ENCODE measurements at places on chromosomes 2 and 18.

- H3K36me3 ChIP-seq = peaks cover 5% of the 10 kb centered on the region
- no peak for DNase-seq
- no peak overlapping the region for H3K4me3 ChIP-seq
- H3K27ac ChIP-seq = no peak overlapping the region
Measured at GRCh38 chr18:62944454-62944853, 229.1 kb downstream of the PHLPP1 start.

DNA sequence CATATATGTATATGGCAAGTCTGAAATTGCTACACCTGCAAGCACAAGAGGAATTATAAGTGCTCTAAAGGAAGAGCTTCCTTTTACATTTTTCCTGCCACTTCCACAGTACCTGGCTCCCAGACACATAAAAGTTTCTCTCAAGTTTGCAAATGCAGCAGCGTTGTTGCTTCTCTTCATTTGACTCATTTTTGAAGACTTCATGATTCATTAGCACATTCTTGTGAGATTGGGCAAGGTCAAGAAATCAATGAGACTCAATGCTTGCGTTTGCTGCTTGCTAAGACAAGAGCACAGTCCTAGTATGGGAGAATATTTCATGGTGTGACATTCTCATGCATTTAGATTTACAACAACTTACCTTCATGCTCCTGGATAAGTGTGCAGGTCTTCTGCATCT, 42.6 kb upstream of the PDCL3 start:
- H3K4me3 ChIP-seq = no peak overlapping the region
- H3K27me3 ChIP-seq = peaks cover 13% of the 10 kb centered on the region
- DNase-seq = no peak
- H3K27ac ChIP-seq = no peak overlapping the region

DNA sequence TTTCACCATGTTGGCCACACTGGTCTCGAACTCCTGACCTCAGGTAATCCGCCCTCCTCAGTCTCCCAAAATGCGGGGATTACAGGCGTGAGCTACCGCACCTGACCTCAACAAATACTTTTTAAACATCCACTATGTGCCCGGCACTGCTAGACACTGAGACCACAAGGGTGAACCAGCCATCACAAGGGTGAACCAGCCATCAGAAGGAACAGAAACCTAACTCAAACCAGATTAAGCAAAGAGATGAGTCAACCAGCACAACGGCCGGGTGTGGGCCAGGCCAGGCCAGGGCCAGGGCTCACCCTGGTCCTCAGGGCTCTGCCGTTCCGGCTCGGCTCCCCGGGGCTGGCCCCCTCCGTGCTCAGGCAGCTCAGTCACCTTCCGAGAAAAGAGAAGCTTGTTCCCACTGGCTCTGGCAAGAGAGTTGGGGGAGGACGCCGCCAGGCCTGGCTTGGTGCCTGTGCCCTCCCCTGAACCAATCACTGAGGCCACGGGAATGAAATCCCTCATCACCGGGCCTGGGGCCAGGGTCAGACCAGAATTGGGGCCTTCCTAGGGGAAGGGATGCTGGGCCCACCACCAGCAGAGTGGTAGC, 4.4 kb downstream of the TEX44 start:
- H3K27ac ChIP-seq = no peak overlapping the region
- no peak for DNase-seq
- no peaks in the 10 kb centered on the region for H3K27me3 ChIP-seq
- H3K4me1 ChIP-seq = peaks cover 4% of the 10 kb centered on the region
- peaks cover 3% of the 10 kb centered on the region for H3K36me3 ChIP-seq
- no peak overlapping the region for H3K4me3 ChIP-seq

GRCh38 chr2:67792191-67792590, 270.6 kb downstream of the C1D start:
- H3K36me3 ChIP-seq = no peaks in the 10 kb centered on the region
- H3K4me3 ChIP-seq = no peak overlapping the region
- no peaks in the 10 kb centered on the region for H3K4me1 ChIP-seq
- H3K27ac ChIP-seq = no peak overlapping the region

GRCh38 chr2:68746408-68746807, 11.8 kb downstream of the ARHGAP25 start:
- peak overlapping the region; percentile 85 for H3K27ac ChIP-seq
- H3K27me3 ChIP-seq = no peaks in the 10 kb centered on the region
- H3K36me3 ChIP-seq = peaks cover 31% of the 10 kb centered on the region
- H3K4me3 ChIP-seq = no peak overlapping the region

- no peak for DNase-seq
- peaks cover 52% of the 10 kb centered on the region for H3K36me3 ChIP-seq
- peaks cover 63% of the 10 kb centered on the region for H3K4me1 ChIP-seq
- no peak overlapping the region for H3K27ac ChIP-seq
Measured at GRCh38 chr2:173955004-173955403, 10.2 kb downstream of the SP3 start.

DNA sequence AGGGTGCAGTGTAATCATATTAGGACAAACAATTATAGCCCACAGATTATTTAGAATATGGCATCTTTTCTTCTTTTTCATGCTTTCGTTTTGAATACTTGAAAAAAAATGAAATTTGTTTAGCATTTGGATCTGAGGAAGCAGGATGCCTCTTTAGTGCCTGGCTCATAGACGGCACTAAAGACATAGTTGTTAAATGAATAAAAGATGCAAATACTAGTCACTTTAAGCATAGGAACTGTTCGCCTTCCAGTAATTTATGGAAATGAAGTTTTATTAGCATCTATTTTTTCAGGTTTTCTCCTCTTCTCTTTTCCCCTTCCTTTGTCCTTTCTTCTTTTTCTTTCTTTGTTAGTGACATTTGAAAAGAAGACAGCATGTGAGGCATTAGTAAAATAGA, 80.4 kb downstream of the CHST9 start:
- H3K27me3 ChIP-seq = no peaks in the 10 kb centered on the region
- no peak for DNase-seq
- H3K4me1 ChIP-seq = no peaks in the 10 kb centered on the region

DNA sequence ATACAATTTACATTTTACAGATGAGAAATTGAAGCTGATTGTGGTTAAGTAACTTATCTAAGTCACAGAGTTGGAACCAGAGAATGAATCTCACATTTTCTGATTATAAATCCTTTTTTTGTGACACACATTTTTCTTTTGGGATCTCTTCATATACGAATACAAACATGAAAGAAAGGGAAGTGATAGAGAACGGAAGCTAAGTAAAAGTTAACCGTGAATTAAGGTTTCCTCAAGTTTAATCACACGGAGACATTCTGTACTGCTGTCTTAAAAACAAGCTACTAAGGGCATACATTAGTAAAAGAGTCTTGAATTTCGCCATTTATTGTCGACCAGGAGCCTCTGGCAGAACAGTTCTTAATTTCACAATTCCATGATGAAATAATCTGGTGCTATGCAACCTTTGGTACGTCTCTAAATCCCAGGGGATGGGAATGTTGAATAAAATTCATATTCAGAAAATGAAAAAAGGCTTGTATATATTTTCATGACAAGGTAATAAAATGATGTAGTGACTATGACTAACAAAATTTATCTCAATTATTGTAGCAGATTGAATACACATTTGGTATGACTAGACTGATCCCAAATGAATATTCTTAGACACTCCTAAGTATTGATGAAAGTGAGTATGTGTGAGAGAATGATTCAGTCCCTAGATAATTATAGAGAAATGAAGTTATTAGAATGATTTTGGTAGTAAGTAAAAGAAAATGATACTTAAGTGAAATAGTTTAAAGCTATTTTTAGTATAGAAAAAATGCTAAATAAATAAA, 40.3 kb upstream of the ZSWIM2 start:
- no peaks in the 10 kb centered on the region for H3K4me1 ChIP-seq
- H3K36me3 ChIP-seq = no peaks in the 10 kb centered on the region
- no peak overlapping the region for H3K27ac ChIP-seq

DNA sequence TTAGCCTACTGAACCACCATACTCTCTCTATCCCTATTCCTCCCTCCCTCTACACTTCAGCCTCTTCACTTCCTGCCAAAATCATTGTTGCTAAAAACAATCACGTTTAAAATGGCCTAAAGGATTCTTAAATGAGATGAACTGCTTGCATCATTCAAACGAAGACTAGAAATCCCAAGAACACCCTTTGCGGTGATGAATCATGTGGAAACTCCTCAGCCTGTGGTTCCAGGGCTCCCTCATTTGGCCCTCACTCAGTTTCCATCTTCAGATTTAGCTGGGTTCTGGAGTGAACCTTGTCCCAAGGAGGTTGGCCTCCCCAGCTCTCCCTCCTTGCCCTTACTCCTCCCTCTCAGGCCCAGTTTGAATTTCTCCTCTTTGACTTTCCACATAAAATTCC, 125.6 kb upstream of the CDC42EP3 start:
- H3K27ac ChIP-seq = no peak overlapping the region
- H3K27me3 ChIP-seq = no peaks in the 10 kb centered on the region
- no peaks in the 10 kb centered on the region for H3K36me3 ChIP-seq
- peaks cover 2% of the 10 kb centered on the region for H3K4me1 ChIP-seq
- DNase-seq = no peak
- H3K4me3 ChIP-seq = no peak overlapping the region

GRCh38 chr18:26926066-26926675, 60.7 kb upstream of the AQP4 start:
- no peak overlapping the region for H3K27ac ChIP-seq
- H3K27me3 ChIP-seq = no peaks in the 10 kb centered on the region
- H3K4me3 ChIP-seq = no peak overlapping the region
- H3K36me3 ChIP-seq = no peaks in the 10 kb centered on the region

- H3K4me1 ChIP-seq = no peaks in the 10 kb centered on the region
- no peak for DNase-seq
- no peak overlapping the region for H3K27ac ChIP-seq
- H3K27me3 ChIP-seq = no peaks in the 10 kb centered on the region
- no peak overlapping the region for H3K4me3 ChIP-seq
Measured at GRCh38 chr2:180692322-180692721, 288.1 kb upstream of the UBE2E3 start.

GRCh38 chr18:55034742-55035141, 75.5 kb upstream of the CCDC68 start:
- H3K4me3 ChIP-seq = no peak overlapping the region
- H3K4me1 ChIP-seq = no peaks in the 10 kb centered on the region
- H3K27ac ChIP-seq = no peak overlapping the region
- no peaks in the 10 kb centered on the region for H3K36me3 ChIP-seq
- no peak for DNase-seq

- DNase-seq = no peak
- H3K27me3 ChIP-seq = peaks cover 2% of the 10 kb centered on the region
- H3K4me3 ChIP-seq = no peak overlapping the region
- peaks cover 16% of the 10 kb centered on the region for H3K4me1 ChIP-seq
Measured at GRCh38 chr2:23685181-23685580, 241.7 kb downstream of the ATAD2B start.

DNA sequence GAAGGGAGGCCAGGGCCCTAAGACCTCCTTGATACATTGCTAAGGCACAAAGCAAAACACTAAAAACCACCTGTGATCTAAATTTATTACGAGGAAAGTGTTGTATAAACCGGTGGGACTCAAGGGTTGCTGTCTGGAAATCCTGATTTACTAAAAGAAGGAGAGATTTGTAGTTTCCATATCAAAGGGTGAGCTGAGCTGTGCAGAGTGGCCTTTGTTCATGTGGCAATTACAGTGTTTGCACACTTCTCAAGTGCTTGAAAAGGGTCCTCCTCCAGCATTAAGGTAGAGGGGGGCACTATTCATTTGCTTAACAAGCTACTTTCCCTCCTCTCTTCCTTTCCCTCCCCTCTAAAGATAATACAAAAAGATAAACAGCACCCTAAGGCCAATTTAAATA, 30.5 kb upstream of the ITGA4 start:
- peaks cover 7% of the 10 kb centered on the region for H3K36me3 ChIP-seq
- peaks cover 8% of the 10 kb centered on the region for H3K4me1 ChIP-seq
- H3K4me3 ChIP-seq = no peak overlapping the region
- H3K27ac ChIP-seq = no peak overlapping the region
- H3K27me3 ChIP-seq = no peaks in the 10 kb centered on the region

GRCh38 chr2:233329489-233330135, 22.0 kb downstream of the SAG start:
- H3K27me3 ChIP-seq = no peaks in the 10 kb centered on the region
- H3K4me3 ChIP-seq = no peak overlapping the region
- H3K4me1 ChIP-seq = peaks cover 40% of the 10 kb centered on the region
- no peak overlapping the region for H3K27ac ChIP-seq
- H3K36me3 ChIP-seq = peaks cover 8% of the 10 kb centered on the region

- H3K36me3 ChIP-seq = peaks cover 3% of the 10 kb centered on the region
- H3K27ac ChIP-seq = no peak overlapping the region
- DNase-seq = no peak
- H3K27me3 ChIP-seq = peaks cover 14% of the 10 kb centered on the region
- H3K4me1 ChIP-seq = no peaks in the 10 kb centered on the region
Measured at GRCh38 chr2:38933653-38934052, 44.0 kb downstream of the ARHGEF33 start.
